ENCODE measurements at places on chromosomes 6 and 20. TPM values are rescaled to one million over a fixed set of nuclear protein-coding genes. Genes with fewer than 3 reads are reported as not detected.

The PHF10 gene
- 26.0 TPM for total RNA-seq

The ZNF335 gene
- total RNA-seq = 18.1 TPM

The DDX43 gene
- total RNA-seq = not detected

The PLA2G7 gene
- not detected for total RNA-seq

The PGC gene
- total RNA-seq = not detected

The MPIG6B gene
- total RNA-seq = not detected

The NFATC2 gene
- total RNA-seq = 9.2 TPM

- peak; percentile 89 for DNase-seq
Observed at GRCh38 chr6:41066867-41067304, 5.3 kb downstream of the OARD1 start.

GRCh38 chr6:29762781-29763214, 39.6 kb downstream of the HLA-F start:
- no peak for DNase-seq

GRCh38 chr6:100179576-100179975, 185.6 kb upstream of the MCHR2 start:
- DNase-seq = no peak

GRCh38 chr6:35415065-35415891, 36.9 kb upstream of the FANCE start:
- peak; percentile 89 for DNase-seq

DNA sequence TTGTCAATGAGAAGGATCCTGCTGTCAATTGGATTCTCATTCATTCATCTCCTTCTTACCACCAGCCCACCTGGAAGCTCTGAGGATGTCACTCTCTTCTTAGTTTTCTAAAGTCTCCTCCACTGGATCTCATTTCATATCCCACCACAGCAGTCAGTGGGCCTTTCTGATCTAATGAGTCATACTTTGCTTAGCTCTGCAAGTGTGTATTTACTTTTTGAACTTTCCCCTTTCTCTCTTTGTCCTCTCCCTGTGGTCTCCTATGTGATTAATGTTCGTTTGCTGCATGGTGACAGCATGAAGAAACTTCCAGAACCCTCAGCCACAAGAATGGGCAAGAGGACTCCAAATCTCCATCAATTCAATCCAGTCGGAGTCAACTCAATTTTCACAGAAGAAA, 63.6 kb upstream of the SYNDIG1 start:
- no peak for DNase-seq

DNA sequence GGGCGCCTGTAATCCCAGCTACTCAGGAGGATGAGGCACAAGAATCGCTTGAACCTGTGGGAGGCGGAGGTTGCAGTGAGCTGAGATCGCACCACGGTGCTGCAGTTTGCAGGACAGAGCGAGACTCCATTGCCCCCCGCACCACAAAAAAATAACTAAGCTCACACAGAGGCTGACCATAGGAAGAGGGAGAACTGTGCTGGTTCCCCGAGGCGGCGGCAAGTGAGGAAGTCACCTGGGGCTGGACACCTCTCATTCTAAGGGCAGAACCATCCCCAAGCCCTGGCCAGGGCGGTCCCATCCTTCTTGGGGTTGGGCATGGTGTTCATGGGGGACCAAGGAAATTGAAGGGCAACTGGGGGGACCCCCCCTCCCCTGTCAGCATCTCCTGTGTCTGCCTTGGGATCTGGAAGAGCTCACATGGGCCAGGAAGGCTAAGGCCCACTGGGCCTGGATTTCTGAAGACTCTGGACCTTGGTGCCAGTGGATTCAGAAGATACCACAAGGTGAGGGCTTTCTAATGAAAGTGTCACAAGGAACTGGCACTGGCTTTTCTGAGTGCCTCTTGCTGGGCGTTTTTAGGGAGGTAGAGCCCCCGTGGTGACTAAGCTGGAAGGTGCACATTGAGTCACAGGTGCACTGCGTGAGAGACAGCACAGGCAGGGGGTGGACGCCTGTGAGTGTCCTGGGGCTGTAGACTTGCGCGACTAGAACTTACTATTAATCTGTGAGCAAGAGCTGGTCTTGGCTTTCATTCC, 11.5 kb downstream of the IRF4 start:
- no peak for DNase-seq

- DNase-seq = peak; percentile 87
Observed at GRCh38 chr6:41226752-41227151, 1.4 kb upstream of the TREML4 start.

GRCh38 chr6:41032830-41033229, 6.2 kb downstream of the UNC5CL start:
- DNase-seq = no peak

DNA sequence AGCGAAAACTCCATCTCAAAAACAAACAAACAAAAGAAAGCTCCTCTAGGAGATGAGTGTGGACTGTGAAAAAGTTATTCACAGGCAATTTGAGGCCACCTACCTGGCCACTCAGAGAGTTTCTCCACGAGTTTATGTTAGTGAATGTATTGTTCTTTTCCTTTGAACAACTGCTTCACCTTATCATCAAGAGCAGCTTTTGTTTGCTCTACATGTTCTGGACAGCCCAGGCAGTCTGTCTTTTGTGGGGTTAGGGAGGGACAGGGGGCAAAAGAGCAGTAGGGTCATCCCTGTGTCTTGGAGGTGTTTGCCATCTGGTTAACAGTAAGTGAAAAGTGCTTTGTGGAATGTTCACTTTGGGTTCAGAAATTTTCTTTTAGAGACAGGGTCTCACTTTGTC, 8.0 kb downstream of the CASS4 start:
- DNase-seq = no peak

- no peak for DNase-seq
Observed at GRCh38 chr6:150541576-150541975, 58.1 kb upstream of the PLEKHG1 start.

DNA sequence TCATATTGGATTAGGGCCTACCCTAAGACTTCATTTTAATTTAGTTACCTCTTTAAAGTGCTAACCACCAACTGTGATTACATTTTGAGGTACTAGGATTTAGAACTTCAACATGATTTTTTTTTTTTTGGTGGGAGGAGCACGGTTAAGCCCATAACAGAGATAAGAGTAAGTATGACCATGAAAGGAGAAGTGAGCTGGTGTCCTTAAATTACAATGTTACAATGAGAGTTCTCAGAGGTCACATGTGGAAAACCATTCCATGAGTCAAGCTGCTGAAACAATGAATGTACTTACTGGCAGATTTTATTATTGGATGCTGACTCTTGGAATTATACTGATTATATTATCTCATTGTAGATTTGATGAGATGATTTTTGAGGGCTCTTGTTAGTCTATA, 779.3 kb upstream of the CITED2 start:
- DNase-seq = no peak

- DNase-seq = no peak
Observed at GRCh38 chr20:3156811-3157619, 2.6 kb downstream of the FASTKD5 start.

GRCh38 chr20:31596831-31597480, 8.1 kb upstream of the ID1 start:
- DNase-seq = no peak

- DNase-seq = no peak
Observed at GRCh38 chr6:114172576-114173260, 170.1 kb downstream of the HS3ST5 start.

- DNase-seq = no peak
Observed at GRCh38 chr6:156944412-156944811, 167.2 kb downstream of the ARID1B start.

DNA sequence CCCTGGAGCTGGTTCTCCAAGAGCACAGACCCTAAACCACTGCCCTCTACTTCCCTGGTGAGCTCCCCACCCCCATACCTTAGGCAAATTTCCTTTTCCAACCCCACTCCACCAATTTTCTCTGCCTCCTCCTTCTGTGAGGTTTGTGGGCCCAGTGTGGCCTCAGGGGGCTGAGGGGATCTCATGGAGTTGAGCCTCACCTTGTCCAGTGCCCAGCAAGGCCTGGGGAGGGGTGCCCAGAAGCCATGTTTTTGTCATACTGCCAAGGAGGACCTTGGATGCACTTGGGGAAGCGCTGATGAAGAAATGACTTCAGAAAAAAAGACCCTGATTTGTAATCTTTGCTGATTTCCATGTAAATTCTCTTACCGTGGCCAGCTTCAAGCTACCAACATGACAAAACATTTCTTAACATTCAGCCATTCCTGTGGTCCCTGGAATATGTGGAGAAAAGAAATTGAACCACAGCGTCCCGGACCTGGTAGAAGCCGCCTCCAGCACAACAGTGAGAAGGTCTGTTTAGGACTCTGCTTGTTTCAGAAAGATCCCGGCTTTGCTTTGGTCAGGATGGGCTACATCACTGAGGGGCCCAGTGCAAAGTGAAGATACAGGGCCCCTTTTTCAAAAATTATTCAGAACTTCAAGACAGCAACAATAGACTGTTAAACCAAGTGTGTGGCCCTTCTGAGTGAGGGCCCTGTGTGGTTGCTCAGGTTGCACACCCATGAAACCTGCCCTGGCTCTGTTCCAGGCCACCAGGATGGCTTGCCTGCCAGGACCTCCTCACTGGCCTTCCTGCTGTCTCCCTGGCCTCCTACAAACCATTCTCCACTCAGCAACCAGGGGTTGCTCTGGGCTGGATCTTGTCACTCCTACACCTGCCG, 52.5 kb downstream of the CHMP4B start:
- DNase-seq = no peak

DNA sequence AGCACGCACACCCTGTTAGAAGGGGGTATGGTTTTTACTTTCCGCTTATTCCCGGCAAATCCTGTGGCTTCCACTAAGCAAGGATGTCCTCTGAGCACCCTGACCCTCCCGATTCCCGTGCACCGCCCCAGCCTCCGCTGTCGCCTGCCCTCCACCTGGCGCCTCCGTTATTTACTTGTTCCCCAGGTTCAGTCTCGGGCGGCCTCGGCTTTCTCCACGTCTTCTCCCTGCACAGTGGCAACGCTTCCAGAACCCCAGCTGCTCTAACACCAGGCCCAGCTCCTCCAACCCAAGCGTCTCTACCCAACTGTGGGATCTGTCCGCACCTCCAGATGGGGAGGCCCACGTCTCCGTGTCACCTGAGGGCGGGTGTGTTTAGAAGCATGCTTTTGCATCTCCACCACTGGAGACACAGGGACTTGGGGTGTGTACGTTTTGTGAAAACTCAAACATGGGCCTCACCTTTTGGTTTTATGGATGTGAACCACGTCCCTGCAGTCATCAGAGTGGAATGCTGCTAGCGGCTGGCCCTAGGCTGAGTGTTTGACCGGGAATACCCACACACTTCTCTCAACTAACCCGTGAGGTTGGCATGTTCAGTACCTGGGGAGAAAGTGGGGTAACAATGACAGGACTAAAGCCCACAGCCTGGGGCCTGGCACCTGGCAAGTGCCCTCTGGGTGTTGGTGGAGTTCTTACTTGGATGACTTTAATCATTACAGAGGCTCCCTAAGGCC, 79.9 kb downstream of the THBS2 start:
- no peak for DNase-seq

- DNase-seq = no peak
Observed at GRCh38 chr6:30840084-30840934, 44.0 kb upstream of the DDR1 start.
